ENCODE measurements at places on chromosomes 2 and 18.

DNA sequence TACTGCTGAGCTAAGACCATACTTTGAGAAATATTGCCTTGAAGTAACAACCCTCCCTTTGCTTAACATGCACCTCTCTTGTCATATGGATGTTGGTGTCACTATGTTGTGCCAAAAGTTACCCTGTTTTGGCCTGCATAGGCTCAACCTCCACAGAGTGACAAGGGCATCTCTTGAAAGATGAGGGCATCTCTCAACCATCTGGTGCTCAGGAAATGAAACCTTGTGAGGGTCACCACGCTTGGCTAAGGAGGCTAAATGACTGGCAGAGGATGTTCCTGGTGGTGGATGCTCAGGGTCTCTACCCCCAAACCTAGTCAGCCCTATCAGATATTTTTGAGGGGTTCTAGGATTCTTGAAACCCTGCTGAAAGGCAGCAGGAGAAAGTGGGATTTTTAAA, 2.3 kb downstream of the LHCGR start:
- DNase-seq, result no peak

GRCh38 chr2:109451671-109452070, 162.1 kb downstream of the SEPTIN10 start:
- no peak for DNase-seq

DNA sequence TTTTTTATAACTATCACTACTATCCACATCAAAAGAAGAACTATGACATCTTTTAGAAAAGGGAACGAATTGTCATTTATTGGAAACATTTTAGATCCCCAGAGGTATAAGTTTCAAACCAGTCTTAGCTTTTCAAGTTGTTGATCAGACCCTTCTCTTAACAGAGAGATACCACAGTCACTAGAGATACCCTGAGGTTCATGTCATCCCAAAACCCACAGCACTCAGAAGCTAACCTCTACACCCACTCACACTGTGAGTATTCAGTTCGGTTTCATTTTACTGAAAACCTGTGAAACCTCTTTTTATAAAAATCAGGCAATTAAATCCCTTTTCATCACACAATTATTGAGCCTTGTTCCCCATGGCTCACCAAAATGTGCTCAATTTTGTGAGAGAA, 156.2 kb downstream of the DTNA start:
- DNase-seq, result no peak

- no peak for DNase-seq
Observed at GRCh38 chr2:158221063-158222020, 119.7 kb downstream of the UPP2 start.

- no peak for DNase-seq
Observed at GRCh38 chr18:48100165-48100575, 169.7 kb upstream of the SMAD2 start.

DNA sequence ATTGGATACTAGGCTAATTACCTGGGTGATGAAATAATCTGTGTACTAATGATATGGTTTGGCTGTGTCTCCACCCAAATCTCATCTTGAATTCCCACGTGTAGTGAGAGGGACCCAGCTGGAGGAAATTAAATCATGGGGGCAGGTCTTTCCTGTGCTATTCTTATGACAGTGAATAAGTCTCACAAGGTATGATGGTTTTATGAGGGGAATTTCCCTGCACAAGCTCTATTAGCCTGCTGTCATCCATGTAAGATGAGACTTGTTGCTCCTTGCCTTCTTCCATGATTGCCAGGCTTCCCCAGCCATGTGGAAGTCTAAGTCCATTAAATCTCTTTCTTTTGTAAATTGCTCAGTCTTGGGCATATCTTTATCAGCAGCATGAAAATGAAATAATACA, 394.1 kb upstream of the SYT4 start:
- DNase-seq, result no peak

DNA sequence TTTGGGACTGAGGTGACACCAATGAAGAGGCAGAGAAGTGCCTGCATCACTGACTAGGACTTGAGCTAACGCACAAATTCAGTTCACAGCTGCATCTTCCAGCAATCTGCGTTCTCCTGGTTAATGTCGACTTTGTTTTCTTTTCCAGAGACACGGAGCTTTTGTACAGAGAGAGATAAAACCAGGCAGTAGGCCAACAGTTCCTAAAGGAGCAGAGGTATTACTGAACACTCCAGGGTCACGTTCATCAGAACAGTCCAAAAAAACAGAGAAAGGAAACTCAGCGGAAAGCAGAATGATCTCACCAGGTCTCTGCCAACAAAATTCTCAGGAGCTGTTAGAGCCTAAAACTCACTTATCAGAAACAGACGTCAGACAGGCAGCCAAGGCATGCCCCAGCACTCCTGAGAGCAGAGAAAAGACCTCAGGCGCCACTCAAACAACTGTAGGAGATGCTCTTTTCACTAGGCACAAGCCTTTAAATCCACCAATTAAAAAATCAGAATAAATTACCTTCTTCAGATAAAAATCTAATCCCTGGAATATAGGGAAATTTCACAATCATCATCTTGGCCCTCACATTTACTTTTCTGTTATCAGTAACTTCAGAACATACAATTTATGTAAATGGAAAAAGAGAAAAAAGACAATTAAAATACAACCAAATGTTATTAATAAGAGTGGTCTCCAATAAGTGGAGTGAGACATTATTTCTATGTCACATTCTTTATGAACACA, 95.9 kb upstream of the SPTBN1 start:
- DNase-seq, result no peak

- no peak for DNase-seq
Observed at GRCh38 chr2:78118037-78118436, 595.9 kb upstream of the LRRTM4 start.

- DNase-seq, result no peak
Observed at GRCh38 chr18:12287131-12287681, 20.8 kb upstream of the TUBB6 start.

DNA sequence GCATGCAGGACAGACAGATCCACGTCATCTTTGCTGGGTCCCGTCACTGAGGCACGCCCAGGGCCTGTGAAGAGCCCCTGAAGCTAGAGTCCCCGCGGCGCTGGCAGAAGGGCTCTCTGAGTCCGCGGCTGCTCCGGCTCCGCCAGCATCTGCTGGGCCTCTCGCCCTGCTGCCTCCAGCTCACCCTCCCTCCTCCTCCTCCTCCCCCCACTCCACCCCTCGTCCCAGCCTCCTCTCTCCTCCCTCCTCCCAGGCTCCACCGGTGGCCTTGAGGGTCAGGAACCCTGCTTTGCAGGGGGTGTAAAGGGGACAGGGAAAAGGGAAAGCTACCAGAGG, at the start of gene TNS1:
TNS1 (minus strand) TSS at position 151 of the 336 bp plus-strand sequence; CDS start at position 28, 123 bp downstream.
- DNase-seq, result no peak

DNA sequence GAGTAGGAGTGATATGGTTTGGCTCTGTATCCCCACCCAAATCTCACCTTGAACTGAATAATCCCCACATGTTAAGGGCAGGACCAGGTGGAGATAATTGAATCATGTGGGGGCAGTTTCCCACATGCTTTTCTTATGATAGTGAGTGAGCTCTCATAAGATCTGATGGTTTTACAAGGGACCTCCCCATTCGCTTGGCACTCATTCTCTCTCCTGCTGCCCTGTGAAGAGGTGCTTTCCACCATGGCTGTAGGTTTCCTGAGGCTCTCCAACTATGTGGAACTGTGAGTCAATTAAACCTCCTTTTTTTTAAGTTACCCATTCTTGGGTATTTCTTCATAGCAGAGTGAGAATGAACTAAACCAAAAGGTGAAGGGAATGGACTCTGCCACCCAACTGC, 207.5 kb downstream of the LOXHD1 start:
- no peak for DNase-seq

GRCh38 chr2:222883420-222883819, 22.6 kb downstream of the ACSL3 start:
- no peak for DNase-seq

- no peak for DNase-seq
Observed at GRCh38 chr18:48116873-48117630, 186.6 kb upstream of the SMAD2 start.

DNA sequence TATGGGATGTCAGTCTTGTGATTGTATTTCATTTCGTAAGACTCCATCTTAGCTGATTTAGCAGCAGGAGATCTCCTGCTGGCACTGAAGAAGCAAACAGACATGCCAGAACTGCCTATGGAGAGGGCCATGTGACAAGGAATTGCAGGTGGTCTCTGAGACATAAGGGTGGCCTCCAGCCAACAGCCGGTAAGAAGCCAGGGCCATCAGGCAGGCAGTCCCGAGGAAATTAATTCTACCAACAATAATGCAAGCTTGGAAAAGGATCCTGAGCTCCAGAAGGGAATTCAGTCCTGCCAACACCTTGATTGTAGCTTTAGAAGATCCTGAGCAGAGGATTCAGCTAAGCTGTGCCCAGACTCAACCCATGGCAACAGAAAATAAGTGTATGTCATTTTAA, 87.1 kb upstream of the DNAJC10 start:
- DNase-seq, result no peak

DNA sequence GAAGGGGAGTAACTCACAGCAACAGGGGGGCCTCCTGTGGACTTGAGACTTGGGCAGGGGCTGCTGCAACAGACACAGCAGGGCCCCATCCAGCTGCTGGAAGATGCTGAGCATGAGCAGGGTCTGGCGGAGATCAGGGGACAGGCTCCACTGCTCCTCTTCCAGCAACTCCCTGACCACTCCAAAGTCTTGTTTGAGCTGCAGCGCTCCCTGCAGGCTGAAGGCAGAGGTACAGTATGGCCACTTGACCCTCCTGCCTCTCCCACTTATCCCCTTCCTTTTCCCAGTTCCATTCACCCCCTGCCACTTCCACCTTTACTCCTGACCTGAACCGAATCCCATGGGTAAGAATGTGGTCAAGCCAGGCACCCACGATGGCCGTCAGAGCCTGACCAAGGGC, 2.4 kb upstream of the MRPL53 start:
- no peak for DNase-seq

DNA sequence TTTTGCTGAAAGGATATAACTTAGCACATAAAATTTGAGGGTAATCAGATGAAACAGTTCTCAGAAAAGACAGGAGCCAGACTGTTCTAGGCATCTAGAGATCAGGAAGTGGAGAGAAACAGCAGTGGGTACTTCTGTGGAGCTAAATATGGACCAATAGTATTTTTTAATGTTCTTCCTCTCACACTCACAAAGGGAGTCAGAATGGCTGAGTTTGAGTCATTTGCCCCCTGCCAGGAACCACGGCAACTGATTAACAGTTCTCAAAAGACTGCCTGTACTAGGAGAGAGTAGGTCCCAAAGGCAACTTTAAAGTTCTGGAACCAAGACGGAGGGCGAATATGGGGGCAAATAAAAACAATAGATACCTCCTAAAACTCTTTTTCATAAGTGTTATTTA, 107.5 kb downstream of the GULP1 start:
- DNase-seq, result no peak

- DNase-seq, result no peak
Observed at GRCh38 chr18:60020107-60020925, 120.5 kb downstream of the PMAIP1 start.

DNA sequence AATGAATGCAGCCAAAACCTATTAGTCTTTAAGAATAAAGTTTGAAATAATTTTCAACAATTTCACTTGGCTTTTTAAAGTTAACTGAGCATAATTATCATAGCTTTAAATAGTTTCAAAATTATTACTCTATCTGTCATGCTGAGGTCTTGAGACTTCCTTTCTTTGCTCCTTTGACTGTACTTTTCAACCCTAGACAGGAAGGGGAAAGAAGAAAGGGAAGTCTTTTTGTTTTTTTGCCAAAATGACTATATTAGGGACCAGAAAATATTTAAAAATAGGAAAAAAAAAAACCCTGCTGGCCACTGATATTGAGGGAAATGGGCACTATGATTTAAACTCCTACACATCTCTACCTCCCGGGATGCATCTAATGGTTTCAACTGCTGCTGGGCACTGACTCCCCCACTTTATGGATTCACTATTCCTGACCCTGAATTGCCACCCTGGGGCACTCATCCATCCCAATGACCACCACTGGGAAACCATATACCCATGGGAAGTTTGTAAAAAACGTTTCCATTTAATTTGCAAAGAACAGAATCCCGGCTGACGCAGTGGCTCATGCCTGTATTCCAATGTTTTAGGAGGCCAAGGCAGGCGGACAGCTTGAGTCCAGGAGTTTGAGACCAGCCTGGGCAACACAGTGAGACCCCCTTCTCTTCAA, 50.5 kb downstream of the GAREM1 start:
- no peak for DNase-seq

- DNase-seq, result no peak
Observed at GRCh38 chr2:77391119-77391518, 131.1 kb downstream of the LRRTM4 start.

DNA sequence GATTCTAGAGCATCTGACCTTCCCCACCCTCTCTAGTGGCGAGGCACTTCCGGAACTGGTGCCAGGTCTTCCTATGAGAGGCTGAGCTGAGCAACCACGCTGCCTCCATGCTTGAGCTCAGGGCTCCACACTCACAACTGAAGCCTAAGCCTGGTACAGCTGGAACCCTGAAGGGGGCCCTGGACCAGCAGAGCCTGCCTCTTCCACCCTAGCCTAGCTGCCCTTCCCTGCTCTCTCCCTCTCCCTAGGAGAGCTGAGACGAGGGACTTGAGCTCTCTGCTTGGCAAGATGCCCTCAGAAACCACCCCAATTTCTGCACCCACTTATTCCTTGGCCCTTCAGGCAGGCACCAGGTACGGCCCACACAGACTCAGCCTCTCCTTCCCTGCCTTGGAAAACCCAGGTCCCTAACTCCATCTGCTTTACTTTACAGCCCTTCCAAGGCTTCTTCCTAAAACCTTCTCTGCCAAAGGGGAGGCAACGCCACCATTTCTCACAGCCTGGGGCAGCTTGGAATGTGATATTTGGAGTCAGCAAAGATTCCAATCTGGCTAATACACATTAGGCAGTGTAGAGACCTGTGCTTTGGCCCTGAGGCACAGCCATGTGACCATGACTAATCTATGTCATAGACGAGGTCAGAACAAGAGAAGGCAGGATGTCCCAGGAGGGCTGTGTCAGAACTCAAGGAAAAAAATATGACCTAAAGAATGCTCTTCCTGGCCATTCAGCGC, 18.8 kb downstream of the COX7A2L start:
- DNase-seq, result peak; percentile 88

DNA sequence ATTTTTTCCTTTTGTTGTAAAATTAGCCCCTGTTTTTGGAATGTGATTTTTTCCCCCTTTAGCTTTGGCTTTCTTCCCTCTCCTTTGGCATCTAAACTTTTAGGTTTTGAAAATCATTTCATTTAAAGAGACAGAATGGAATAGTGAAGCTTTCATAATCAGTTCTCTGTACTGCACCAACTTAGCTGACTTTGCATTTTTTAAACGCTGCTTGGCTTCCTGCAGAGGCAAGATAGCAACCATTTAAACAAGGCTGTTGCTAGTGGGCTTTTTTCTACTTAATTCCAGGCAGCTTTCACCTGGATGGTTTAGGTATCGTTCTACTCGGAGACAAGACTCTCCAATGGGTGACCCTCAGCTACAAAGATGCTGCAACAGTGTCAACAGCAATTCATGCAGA, 267.9 kb upstream of the PKDCC start:
- DNase-seq, result no peak

- no peak for DNase-seq
Observed at GRCh38 chr2:21633466-21633865, 509.7 kb downstream of the TDRD15 start.
